ENCODE measurements at places on chromosomes 3 and 15.

- no peak for DNase-seq
Observed at GRCh38 chr15:70286113-70286806, 188.5 kb upstream of the TLE3 start.

- DNase-seq: no peak
Observed at GRCh38 chr3:61416618-61417017, 144.8 kb upstream of the PTPRG start.

- no peak for DNase-seq
Observed at GRCh38 chr3:101158374-101158773, 162.0 kb downstream of the IMPG2 start.

DNA sequence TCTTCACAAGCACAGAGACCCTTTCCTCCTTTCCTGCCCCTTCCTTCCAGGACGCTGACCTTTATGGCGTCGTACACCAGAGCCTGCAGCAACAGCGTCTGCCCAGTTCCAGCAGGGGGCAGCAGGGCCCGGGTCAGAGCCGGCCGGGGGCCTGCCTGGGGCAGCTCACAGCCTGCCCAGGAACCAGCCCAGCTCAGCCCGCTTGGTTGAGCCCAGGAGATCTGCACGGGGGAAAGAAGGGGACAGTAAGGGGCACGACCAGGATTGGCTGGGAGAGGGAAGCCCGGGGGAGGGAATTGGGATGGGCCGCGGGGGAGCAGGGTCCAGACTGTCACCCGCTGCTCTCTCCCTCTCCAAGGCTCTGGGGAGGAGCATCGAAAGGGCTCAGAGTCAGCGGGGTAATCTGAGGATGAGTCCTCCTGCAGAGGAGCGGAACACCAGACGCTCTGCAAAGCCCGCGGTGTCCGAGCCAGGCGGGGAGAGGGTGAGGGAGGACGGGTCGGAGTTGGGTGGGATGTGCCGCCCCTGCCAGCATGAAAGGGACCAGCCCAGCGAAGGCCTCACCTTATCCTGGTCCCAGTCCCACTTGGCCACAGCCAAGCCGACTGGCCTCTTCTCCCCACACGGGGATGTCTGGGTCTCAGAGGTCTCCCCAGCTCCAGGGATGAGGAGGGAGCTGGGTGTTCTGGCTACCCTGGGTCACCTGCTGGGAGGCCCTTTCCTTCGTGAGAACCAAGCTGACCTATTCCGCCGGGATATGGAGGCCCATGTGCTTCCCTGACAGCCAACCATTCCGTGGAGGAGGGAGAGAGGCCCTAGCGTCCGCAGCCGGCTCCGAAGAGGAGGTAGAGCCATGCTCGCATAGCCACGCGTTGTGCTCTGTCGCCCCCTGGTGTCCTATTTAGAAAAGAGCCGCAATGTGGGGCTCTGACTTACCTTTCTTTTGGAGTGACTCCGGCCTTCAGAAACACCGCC is 7.4 kb upstream of the IGDCC3 start:
- peak; percentile 88 for DNase-seq

DNA sequence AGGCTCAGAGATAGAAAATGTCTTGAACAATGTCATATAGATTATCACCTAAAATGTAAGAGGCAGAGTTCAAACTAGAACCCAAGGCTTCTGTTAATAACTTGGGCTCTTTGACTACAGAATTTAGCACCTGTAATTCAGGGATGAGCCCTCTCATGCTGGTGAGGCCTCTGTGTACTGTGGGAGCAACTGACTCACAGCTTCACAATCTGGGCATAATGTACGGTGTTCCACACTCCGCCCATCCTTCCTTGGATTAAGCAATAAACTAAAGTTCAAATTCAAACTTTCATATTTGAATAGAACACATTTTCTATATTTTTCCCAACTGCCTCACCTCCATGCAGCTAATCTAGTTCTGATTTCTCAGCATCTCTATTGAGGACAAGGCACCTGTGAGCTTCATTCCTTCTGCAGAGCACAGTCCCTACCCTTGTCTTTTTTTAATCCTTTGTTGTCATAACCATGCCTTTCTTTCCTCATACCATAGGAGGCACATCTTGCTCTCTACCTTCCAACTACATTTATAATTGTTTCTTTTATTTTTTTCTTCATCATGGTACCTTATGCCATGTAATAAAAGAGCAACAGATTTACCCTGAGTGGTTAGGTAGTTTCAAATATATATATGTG is 392.1 kb downstream of the NLGN1 start:
- DNase-seq: no peak

DNA sequence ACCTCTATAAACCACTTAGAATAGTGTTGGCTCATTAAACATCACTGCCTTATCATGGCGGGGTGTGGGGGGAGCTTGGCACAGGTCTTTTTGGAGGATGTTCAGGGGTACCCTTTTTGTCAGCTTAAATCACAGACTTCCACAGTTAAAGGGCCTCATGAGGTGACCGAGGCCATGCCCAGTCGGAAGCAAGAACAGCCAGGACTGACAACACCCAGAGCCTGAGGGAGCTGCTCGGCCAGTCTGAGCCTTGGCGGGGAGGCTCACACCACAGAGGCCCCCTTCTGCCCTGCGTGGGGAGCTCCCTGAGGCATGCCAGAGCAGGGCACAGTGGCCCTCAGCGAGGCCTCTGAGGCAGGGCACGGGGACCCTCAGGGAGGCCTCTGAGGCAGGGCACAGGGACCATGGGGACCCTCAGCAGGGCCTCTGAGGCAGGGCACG is 49.5 kb downstream of the UMPS start:
- DNase-seq: no peak

GRCh38 chr3:126355777-126356372 is 1.3 kb downstream of the KLF15 start:
- DNase-seq: no peak

GRCh38 chr15:73495181-73495580 is 52.2 kb downstream of the REC114 start:
- DNase-seq: no peak

GRCh38 chr15:76614725-76615124 is 278.2 kb downstream of the ISL2 start:
- DNase-seq: no peak

- no peak for DNase-seq
Observed at GRCh38 chr15:53903129-53903528, 75.1 kb upstream of the UNC13C start.

DNA sequence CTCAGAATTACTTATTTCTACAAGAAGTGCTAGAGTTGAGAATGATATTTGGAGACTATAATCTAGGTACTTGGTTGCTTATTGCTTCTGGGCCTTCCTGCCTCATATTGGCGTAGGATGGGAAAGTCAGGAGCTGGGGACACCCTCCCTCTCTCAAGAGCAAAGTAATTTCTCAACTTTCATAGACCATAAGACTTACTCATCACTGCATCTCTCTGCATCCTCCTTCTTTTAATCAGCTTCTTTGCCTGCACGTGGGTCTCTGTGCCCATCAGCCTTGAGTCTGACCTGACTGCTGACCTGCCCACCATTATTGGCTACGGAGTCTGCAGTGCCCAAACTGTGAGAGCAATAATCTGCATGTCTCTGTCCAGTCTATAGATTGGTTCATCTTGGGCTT is 27.3 kb upstream of the XIRP1 start:
- DNase-seq: no peak

DNA sequence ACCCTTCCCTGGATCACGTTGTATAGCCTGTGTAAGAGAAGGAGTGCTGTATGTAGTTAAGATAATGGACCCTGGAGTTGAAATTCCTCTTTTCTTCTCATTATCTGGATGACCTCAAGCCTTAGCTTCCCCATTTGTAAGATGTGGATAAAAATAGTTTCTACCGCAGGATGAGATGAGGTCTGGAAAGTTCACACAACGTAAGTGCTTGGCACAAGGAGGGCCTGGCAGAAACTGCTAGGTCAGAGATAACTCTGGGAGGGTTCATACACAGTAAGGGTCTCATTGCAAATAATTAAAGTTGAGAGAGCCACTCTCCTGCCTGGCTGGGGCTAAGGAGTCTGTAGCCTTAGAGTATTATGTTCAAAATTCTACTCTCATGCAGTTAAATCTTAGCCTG is 214.4 kb downstream of the LRTM1 start:
- no peak for DNase-seq

DNA sequence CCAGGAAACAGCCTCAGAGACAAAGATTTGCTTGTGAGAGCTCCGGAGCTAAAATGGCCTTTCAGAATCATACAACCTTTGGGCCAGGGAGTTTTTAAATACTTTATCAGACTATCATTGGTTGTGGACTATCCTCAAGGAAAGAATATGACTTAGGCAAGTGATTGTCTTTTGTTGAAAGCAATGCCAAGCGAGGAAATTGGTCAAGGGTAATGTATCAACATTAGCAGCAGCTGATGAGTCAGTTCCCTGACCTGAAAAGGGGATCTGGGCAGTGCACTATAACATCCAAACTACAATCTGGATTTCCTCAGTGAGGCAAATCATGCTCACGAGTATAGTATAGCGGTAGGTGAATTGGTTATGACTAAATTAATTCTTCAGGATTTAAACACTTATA is 303.6 kb downstream of the LSAMP start:
- DNase-seq: no peak

DNA sequence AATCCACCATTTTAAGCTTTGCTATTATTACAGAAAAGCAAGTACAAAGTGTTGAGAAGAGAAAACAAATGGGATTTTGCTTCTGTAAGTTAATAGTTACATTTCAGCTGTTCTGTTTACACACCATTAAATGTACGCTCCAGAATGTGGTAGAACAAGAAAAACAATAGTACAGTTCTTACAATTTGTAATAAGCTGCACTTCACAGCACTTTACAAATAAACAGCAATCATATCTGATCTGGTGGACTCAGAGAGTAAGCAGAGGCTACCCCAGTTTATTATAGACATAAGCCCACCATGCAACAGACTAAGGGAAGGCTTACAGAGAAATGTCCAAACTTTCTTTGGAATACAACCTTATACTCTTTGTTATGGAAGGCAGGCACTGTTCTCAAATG is 126.4 kb downstream of the OXSM start:
- no peak for DNase-seq

DNA sequence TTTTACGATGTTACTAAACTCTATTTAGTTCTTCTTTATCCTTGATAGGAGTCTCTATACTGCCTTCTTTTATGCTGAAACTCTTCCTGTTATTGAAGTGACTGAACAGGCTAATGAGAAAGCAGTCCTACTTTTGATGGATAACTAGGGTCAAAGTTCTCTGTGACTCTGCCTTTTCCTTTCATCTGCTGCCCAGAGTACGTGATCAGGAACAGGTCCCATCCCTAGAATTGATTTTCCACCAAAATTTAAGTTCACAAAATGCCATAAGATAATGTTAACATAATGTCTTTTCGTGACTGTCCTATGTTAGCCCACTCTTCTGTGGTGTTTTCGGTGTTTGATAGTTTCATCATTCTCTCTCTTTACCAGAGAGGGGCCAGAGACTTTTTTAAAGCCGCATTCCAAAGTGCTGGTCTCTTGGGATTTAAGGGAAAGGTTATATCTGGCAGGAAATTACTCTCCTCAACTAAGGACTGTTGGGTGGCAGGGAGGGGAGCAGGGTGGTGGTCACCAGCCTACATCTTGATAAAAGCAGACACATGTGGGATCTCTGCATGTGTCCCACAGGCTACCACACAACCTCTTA is 50.3 kb upstream of the PLXND1 start:
- DNase-seq: no peak

- no peak for DNase-seq
Observed at GRCh38 chr15:95284492-95284891, 1046.0 kb upstream of the NR2F2 start.

DNA sequence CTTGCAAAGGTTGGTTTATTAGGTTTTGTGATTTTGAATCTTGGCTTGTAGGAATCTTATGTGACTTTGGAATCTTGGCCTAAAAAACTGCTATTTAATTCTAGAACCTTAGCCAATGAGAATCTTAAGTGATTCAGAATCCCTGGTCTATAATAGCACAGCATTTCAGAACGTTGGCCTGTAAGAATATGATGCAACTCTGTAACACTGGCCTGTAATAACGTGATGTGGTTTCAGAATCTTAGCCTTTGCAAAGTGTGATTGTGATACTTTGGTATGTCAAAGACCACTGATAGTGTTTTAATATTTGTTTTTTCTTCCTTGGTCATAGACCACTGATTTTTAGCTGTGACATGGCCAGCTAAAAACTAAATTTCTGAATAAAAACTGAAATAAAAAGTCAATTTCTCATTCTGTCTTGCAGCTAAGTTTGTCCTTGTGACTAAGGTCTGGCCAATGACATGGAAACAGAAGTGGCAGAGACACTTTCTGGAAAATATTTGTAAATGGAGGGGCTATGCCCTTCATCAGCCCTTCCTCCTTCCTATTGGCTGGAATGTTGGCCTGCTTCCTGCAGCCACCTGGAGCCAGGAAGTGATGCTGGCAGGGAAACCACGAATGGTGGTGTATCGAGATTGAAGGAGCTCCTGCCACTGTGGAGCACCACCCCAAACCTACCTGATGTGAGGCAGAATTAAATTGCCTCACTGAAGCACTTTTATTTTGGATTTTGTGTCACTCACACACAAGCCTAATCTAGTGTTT is 42.3 kb upstream of the CORO2B start:
- DNase-seq: no peak

DNA sequence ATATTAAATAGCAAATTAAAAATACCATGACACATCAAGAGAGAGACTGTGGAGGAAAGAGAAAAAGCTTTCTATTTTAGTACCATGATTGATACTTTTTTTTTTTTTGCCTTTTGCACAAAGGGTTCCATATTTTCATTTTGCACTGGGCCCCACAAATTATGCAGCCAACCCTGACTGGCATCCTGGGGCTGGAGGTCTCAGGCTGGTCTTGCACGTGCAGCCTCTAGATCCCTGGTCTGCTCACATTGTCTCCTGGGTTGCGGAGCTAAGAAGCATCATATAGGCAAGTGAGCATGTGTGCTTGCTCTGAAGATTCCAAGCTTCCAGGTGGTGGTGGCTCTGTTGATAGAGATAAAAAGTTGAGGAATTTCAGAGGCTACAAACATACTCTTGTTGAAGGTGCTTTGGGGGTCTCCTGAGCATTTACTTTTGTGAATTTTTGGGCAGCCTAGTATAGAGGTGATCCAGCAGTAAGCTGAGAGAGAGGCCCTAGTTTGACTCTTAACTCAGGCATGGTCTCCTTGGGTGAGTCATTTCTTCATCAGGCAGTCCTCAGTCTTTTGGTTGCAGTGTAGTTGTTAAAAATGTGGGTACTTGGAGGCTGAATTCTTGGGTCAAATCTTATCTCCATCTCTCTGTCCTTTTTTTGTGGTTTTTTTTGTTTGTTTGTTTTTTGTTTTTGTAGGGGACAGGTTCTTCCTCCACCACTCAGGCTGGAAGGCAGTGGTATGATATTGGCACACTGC is 31.3 kb downstream of the SMAD3 start:
- DNase-seq: no peak
